ENCODE measurements at places on chromosomes 3 and 15. TPM values are rescaled to one million over a fixed set of nuclear protein-coding genes. Genes with fewer than 3 reads are reported as not detected.

The CHP1 gene
- total RNA-seq = 92.7 TPM

The IQSEC1 gene
- total RNA-seq = 83.7 TPM

The RETNLB gene
- total RNA-seq = not detected

The DIPK2A gene
- 14.1 TPM for total RNA-seq

The FBXO40 gene
- not detected for total RNA-seq

The ATP2B2 gene
- total RNA-seq = not detected

The CGNL1 gene
- total RNA-seq = 21.1 TPM

The SAXO2 gene
- 0.17 TPM for total RNA-seq

The CKMT1A gene
- total RNA-seq = not detected
